Motor neuron (in vitro differentiated cells): ENCODE measurements at places on chromosomes 5 and 9. TPM values are rescaled to one million over a fixed set of nuclear protein-coding genes. Genes with fewer than 3 reads are reported as not detected.

Gene SLC34A1
- 0.13 and 0.14 TPM in 2 replicates for total RNA-seq

Gene ITK
- 0.81 and 1.0 TPM in 2 replicates for total RNA-seq

Gene LIX1
- total RNA-seq, result 1.0 and 1.4 TPM in 2 replicates

Gene EQTN
- not detected in 2 replicates for total RNA-seq

Gene PCDHB9
- total RNA-seq, result 3.6 and 3.8 TPM in 2 replicates

Gene SLC36A3
- total RNA-seq, result 0.40 and 0.46 TPM in 2 replicates

Gene INSL6
- 0.24 and 0.34 TPM in 2 replicates for total RNA-seq

Gene TLX3
- not detected in 2 replicates for total RNA-seq
